ENCODE measurements at places on chromosomes 4 and X.

GRCh38 chrX:11439846-11440245 lies 146.6 kb downstream of the AMELX start:
- no peak for DNase-seq

- no peak for DNase-seq
Observed at GRCh38 chr4:75880278-75880677, 22.0 kb downstream of the PPEF2 start.

- no peak for DNase-seq
Observed at GRCh38 chr4:177155454-177155853, 154.2 kb upstream of the NEIL3 start.

DNA sequence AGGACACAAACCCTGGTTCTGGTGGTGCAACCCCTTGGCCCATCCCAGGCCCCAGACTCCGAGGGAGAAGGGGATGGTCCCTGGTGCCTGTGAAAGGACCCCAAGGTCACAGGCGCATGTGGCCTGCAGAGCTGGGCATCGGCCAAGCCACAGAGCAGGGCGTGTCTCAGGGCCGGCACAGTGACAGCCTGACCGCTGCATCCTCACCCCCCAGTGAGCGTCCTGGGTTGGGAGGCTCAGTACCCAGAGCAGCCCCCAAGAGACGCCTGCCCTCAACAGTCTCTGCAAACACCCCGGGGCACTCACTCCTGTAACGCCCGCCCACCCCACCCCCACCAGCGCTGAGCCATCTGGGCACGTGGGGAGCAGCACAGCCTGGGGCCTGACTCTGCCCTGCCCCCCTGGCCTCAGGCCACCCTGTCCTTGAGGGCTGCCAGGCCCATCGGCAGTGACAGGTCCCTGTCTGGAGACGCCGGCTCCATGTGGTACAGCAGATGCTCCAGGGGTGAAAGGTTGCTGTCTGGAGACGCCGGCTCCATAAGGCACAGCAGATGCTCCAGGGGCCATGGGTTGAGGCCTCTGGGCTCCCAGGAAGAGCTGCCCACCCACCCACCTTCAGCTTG lies 24.5 kb upstream of the CPLX1 start:
- no peak for DNase-seq

GRCh38 chr4:94913316-94913715 lies 155.6 kb downstream of the BMPR1B start:
- no peak for DNase-seq

- DNase-seq, result no peak
Observed at GRCh38 chr4:187380181-187380581, 615.4 kb upstream of the ZFP42 start.
